ENCODE measurements at places on chromosomes 2 and 18. TPM values are rescaled to one million over a fixed set of nuclear protein-coding genes. Genes with fewer than 3 reads are reported as not detected.

DNA sequence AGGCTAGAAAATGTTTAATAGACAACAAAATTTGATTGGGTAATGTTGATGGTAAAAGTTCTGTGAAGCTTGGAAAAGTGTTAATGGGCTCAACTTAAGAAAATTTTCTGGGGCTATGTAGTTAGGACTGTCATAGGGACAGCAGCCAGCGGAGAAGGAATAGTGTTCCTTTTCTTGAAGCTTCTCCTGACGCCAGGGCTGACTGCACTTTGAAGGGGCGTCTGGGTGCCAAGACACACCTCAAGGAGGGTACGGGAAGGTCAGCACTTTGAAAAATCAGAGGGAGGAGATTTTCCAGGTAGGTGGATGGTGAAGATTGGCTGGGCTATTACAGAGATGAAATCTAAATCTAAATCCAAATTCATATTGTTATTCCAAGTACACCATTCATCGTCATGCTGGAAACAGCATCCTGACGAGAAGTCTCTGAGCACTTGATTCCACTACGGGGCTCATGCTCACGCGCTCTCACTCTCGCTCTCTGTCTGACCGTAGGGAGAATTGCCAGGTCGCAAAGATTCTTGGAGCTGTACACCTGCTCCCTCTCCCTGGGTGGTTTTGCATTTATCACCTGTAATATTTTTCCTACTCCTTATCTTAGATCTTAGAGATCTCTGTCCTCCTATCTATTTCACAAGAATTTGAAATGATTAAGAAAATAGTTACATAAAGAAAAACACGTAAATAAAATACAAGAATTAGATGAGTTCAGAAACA is 91.0 kb downstream of the ITGB1BP1 start:
- H3K36me3 ChIP-seq, result peaks cover 67% of the 10 kb centered on the region
- no peak overlapping the region for H3K4me3 ChIP-seq
- peaks cover 26% of the 10 kb centered on the region for H3K4me1 ChIP-seq
- no peak for DNase-seq

GRCh38 chr18:13218368-13218991 is at the start of gene LDLRAD4:
LDLRAD4 (plus strand) TSS chr18:13218760.
- H3K27me3 ChIP-seq, result peaks cover 73% of the 10 kb centered on the region
- no peak within 1 kb of the TSS for H3K4me3 ChIP-seq
- no peaks in the 10 kb centered on the region for H3K36me3 ChIP-seq

- peaks cover 18% of the 10 kb centered on the region for H3K4me1 ChIP-seq
- no peaks in the 10 kb centered on the region for H3K36me3 ChIP-seq
- no peak overlapping the region for H3K4me3 ChIP-seq
Observed at GRCh38 chr18:58609536-58609993, 19.3 kb downstream of the ALPK2 start.

- no peaks in the 10 kb centered on the region for H3K27me3 ChIP-seq
- H3K36me3 ChIP-seq, result no peaks in the 10 kb centered on the region
- DNase-seq, result no peak
- H3K4me3 ChIP-seq, result no peak overlapping the region
Observed at GRCh38 chr18:24869285-24869684, 408.8 kb downstream of the HRH4 start.

GRCh38 chr2:119575439-119575838 is 31.2 kb downstream of the CFAP221 start:
- no peak overlapping the region for H3K4me3 ChIP-seq
- no peaks in the 10 kb centered on the region for H3K36me3 ChIP-seq
- H3K27ac ChIP-seq, result no peak overlapping the region
- DNase-seq, result no peak
- H3K4me1 ChIP-seq, result no peaks in the 10 kb centered on the region

GRCh38 chr2:239804161-239805042 is 220.7 kb downstream of the NDUFA10 start:
- H3K4me1 ChIP-seq, result no peaks in the 10 kb centered on the region
- no peak overlapping the region for H3K27ac ChIP-seq
- H3K36me3 ChIP-seq, result no peaks in the 10 kb centered on the region
- no peak for DNase-seq
- no peak overlapping the region for H3K4me3 ChIP-seq
- peaks cover 46% of the 10 kb centered on the region for H3K27me3 ChIP-seq

DNA sequence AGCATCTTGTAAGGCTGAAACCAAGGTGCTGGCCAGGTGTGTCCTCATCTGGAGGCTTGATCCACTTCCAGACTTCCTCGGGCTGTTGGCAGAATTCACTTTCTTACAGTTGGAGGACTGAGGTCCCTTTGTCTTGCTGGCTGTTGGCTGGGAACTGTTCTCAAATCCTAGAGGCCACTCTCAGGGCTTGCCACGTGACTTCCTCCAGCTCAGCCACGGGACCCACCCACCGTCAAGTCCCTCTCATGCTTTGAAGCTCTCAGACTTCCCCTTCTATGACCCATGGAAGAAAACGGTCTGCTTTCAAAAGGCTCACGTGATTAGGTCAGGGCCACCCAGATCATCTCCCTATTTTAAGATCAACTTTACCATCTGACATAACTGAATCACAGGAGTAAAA is 77.1 kb downstream of the SMAD4 start:
- H3K27me3 ChIP-seq, result no peaks in the 10 kb centered on the region
- H3K4me3 ChIP-seq, result no peak overlapping the region
- no peaks in the 10 kb centered on the region for H3K4me1 ChIP-seq
- no peaks in the 10 kb centered on the region for H3K36me3 ChIP-seq
- no peak overlapping the region for H3K27ac ChIP-seq

- H3K36me3 ChIP-seq, result no peaks in the 10 kb centered on the region
- H3K4me1 ChIP-seq, result no peaks in the 10 kb centered on the region
- no peak overlapping the region for H3K4me3 ChIP-seq
- no peak overlapping the region for H3K27ac ChIP-seq
Observed at GRCh38 chr18:37676276-37676675, 110.7 kb upstream of the CELF4 start.

- DNase-seq, result peak; percentile 12
- H3K27me3 ChIP-seq, result no peaks in the 10 kb centered on the region
- H3K4me3 ChIP-seq, result no peak overlapping the region
- peaks cover 19% of the 10 kb centered on the region for H3K36me3 ChIP-seq
Observed at GRCh38 chr18:79361766-79362522, 33.8 kb upstream of the NFATC1 start.

- peaks cover under 1% of the 10 kb centered on the region for H3K36me3 ChIP-seq
- no peak overlapping the region for H3K4me3 ChIP-seq
- peak; percentile 86 for DNase-seq
- H3K27me3 ChIP-seq, result no peaks in the 10 kb centered on the region
- H3K27ac ChIP-seq, result peak overlapping the region; percentile 72
Observed at GRCh38 chr2:191311627-191312026, 66.4 kb downstream of the MYO1B start.

DNA sequence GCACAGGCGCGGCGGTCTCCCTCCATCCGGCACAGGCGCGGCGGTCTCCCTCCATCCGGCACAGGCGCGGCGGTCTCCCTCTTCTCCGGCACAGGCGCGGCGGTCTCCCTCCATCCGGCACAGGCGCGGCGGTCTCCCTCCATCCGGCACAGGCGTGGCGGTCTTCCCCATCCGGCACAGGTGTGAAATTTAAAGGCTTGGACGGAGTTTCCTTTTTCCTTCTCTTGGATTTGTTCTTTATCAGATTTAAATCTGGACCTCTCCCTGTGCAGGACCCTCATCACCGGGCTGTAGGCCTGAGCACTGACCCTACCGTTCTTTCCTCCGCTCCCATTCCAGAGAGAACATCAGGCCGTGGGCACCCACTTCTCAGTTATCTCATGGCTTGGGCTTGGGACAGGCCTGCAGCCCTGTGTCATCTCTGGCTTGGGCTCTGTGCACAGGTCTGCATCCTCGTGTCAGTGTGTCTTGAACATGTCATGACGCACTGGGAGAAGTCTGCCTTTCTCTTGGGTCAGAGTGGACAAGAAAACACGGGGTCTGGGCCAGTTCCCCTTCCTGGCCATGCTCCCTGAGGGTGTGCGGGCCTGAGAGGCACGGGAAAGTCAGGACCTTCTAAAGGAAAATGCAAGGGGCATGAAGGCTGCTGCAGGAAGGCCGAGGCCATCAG is 53.9 kb upstream of the PXDN start:
- no peaks in the 10 kb centered on the region for H3K27me3 ChIP-seq
- no peak overlapping the region for H3K4me3 ChIP-seq
- peaks cover 8% of the 10 kb centered on the region for H3K4me1 ChIP-seq
- no peak overlapping the region for H3K27ac ChIP-seq
- no peak for DNase-seq
- H3K36me3 ChIP-seq, result no peaks in the 10 kb centered on the region

The ABCB11 gene
- not detected for total RNA-seq

The GCG gene
- total RNA-seq, result not detected

The LRATD1 gene
- 4.7 TPM for total RNA-seq

The UGT1A1 gene
- not detected for total RNA-seq

Measured in MCF 10A (cell line).